ENCODE measurements at places on chromosomes 5 and 9.

DNA sequence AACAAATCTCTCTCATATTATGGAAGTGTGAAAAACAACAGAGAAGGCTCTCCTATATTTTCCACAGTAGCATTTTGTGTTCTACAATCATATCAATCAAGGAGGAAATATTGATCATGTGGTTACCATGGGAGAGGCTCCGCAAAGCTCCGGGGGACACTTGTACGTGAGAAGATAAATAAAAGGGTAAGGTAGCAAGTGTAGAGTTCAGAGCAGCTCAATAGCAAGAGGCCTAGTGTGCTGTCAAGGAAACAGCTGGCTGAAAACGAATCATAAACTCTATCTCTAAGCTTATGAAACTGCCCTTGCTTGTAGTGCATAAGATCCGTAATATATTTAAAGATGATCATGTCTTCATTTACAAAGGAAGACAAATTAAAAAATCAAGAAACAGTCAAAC is 57.5 kb downstream of the CDH18 start:
- no peak for DNase-seq

- DNase-seq: no peak
Observed at GRCh38 chr5:60856066-60856465, 12.0 kb upstream of the ELOVL7 start.

- DNase-seq: no peak
Observed at GRCh38 chr9:94178927-94179326, 80.2 kb upstream of the ZNF169 start.

GRCh38 chr5:164860896-164861295 is 1355.5 kb downstream of the MAT2B start:
- no peak for DNase-seq

- DNase-seq: no peak
Observed at GRCh38 chr5:665956-666711, 27.0 kb downstream of the TPPP start.
